Tongue (tissue), 3 donors: ENCODE measurements at places on chromosomes 3 and 15.

GRCh38 chr3:140636406-140637138, 41.3 kb upstream of the TRIM42 start:
- DNase-seq: no peak

GRCh38 chr3:32780071-32780734, 37.6 kb upstream of the TRIM71 start:
- DNase-seq: no peak

DNA sequence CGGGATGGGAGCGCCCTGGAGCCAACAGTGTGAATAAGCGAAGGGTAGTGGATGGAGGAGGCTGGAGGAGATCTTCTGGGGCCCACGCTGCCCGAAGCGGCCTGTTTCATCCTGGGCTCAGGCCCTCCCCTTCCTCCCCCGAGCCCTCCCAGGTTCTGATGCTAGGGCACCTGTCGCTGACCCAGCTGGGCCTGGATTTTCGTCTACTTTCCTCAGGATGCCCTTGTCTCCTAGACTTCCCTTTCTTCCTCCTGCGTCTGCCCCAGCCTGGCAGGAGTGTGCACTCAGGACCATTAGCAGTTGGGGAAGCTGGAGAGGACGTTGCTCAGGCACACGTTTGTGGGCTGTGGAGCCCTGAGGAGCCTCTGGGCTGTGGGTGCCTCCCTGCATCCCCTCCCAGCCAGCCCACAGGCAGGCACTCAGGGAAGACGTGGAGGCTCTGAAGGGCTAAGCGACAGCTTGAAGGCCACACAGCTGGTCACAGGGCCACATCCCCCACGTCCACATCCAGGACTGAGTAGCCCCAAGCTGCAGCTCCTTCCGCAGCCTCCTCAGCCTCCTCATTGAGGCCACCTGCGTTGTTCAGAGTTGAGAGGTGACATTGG, 23.9 kb upstream of the PIGZ start:
- DNase-seq: no peak

DNA sequence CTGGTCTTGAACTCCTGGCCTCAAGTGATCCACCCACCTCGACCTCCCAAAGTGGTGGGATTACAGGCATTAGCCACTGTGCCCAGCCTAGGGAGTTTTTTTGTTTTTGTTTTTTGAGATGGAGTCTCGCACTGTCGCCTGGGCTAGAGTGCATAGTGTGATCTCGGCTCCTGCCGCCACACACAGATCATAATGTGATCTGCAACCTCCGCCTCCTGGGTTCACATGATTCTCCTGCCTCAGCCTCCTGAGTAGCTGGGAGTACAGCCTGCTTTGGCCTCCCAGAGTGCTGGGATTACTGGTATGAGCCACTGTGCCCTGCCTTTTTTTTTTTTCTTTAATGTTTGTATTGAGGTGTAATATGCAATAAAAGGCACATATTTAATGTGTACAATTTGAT, 78.2 kb downstream of the SMAD3 start:
- DNase-seq: no peak

GRCh38 chr15:58933281-58934113, at the start of gene SLTM:
TSS of gene SLTM (minus strand) at chr15:58933679. CDS start at chr15:58933565, 114 bp downstream.
- peak; percentile 98 for DNase-seq

DNA sequence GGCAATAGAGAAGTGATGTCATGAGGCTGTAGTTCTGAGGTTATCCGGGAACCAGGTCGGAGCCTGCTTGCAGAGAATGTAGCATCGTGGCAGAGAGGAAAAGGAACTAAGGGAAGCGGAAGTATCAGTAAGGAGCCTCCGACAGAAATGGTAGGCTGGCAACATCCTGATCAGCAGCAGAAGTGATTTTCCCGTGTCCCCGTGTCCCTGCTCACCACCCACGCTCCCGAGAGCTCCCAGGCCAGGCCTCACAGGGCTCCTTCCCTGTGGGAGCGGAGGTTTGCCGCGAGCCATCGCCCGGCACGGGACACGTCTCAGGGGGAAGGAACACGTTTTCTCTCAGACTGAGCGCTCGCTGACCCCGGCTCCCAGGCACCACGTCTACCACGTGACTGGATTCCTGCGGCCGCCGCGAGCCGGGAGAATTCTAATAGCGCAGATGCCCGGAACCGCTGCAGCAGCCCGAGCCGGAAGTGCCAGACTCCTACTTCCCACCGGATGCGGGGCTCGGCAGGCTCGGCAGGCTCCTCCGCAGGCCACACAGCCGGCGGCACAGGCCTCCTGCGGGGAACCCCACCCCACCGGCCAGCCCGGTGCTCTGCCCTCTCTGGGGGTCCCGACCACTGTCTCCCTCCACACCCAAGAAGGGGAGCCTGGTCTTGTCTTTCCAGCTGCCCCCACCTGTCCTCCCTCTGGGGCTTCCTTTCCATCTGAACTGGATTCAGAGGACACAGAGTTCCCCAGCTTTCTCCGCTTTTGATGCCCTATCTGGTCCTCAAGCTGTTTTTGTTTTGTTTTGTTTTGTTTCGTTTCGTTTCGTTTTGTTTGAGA, 99.3 kb downstream of the BDH1 start:
- DNase-seq: peak; percentile 90

DNA sequence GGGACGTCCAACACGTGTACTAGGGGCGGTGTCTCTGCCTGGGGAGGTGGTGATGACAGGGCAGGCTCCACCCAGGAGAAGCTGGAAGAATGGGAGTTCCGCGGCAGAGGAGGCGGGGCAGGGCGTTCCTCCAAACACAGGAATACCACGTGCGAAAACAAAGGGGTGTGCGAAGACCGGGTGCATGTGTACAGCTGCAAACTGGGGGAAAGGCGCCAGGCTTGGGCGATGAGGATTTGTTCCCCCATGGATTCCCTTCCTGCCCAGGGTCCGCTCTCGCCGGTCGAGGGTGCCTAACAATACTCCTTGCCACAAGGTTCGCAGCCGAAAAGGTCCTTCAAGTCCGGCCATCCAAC, 500 bp upstream of the ZSCAN2 start:
- DNase-seq: peak; percentile 88

DNA sequence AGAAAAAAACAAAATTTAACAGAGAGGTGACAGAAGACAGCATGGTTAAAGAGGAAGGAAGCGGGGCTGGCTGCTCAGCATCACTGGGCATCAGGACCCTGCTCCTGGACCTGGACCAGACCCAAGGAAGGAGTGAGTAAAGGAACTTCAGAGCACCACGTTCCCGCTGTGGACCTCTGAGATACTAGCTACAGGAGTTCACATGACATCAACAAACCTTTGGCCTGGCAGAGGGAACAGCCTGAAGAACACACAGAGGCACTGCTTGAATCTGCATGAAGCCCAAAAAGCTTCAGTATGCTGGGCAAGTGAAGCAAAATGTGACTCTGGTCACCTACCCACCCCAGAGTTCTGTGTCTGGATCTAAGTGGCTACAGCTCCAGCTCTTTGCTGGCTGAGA, 38.1 kb downstream of the SLC2A2 start:
- DNase-seq: no peak

DNA sequence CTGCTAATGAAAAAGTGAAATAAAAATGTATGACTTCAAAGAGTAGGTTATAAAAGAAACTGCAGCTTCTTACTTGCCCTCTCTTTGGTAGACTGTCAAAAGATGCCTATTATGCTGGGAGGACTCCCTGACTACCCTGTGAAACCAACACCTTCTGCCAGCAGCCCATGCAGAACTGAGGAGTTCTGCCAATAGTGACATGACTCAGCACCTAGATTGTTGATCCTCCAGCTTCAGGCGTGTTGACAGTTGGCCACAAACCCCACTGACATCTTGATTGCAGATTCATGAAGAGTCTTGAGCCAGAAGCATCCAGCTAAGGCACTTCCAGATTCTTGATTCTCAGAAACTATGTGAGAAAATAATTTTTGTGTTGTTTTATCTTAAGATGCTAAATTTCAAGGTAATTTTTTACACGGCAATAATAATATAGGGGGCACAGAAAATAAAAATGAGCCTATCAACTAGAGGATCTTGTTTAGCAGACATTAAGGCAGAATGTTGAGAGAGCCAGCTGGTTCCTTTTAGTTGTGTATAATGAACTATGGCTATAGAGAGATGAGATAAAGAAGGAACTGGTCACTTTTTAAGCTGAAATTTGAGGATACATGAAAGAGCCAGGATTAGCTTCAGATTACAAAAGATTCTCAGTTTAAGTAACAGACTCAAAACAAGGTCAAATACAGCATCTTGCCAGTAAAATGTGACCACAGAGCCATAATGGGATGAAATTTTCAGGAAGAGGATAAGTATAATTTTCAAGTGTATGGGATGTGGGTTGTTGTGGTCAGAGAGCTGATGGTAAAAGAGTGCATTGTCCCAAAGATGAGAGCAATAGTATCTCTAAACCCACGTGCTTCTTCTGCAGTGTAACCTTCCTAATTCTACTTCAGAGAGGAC, 588.7 kb upstream of the CBLB start:
- peak; percentile 15 for DNase-seq
